ENCODE measurements at places on chromosomes 2 and 18.

DNA sequence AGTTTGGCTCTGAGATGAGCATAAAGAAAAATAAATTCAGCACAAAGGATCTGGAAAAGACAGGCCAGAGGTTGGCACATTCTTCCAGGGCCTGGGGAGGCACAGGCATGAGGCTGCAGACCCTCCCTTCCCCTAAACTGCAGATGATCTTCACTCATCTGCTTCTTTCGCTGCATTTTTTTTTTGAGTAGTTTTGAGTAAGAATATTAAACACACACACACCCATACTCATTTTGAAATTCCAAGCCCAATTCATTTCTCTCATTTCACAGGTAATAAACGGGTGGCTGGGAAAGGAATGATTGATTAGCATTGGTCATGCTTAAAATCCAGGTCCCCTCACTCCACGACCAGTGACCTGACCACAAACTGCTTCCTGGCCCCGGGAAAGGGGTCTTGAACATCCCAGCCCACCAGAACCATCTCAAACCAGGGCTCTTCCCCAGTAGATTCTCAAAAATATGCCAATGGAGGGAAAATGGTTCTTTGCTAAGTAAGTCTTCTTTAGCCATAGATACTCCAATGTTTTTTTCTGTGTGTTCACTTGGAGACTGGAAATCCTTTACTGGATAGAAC is 219.6 kb downstream of the ANAPC1 start:
- no peak for DNase-seq

DNA sequence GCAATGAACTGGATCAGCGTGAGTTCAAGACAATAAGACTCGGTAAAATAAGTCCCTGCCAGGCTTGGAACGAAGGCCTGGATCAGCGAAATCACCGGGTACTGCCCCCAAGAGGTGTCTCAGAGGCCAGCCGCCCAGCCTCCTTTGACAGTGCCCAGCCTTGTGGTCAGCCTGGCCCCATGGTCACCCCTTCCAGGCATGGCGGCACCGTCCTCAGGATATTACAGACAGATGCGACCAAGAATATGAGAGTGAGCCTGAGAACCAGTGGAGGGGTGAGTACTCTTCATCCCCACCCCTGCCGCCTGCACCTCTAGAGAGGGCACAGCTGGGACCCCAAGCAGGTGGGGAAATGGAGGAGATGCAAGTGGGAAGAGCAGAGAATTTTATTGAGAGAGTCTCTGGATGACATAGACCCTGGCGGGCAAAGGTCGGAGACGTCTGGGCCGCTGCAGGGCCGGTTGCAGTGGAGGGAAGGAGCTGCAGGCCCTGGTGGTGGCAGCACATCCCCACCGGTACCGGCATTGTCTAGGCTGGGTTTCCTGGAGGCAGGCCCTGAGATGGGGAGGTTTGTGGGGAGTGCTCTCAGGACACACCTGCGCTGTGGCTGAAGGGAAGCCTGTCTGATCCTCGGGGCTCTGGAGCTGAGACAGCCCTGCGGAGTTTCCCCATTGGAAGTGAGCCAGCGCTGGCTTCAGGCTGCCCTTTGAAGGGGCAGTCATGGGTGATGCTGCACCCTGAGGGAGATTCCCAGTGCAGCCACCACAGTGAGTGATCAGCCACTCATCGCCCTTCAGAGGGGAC is 190.0 kb downstream of the SEPTIN10 start:
- no peak for DNase-seq

DNA sequence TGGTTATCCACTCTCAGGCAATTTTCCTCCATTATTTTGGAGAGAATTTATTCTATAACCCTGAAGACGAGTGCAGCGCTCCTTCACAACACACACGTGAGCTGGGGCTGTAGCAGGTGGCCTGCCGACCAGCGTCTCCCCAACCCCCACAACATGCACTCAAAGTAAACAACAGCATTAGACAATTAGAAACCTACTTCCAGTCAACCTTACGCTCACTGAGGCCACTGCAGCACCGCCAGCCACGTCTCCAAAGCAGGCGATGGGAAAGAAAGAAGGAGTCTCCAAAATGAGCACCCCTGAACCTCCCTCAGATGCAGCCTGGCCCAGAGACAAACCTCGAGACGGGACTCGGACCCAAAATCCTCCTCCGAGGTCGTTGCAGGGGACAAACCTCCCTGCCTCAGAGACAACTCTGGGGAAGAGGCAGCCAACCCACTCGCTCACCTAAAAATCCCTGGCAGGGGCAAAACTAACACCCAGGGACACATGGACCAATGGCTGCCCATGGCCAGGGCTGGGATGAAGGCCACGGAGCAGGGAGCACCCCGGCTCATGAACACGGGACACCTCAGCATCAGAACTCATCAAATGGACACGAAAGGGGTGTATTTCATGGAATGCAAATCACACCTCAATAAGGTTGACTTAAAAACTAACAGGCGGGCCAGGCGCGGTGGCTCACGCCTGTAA is 2.6 kb downstream of the SLC66A2 start:
- no peak for DNase-seq

GRCh38 chr2:160227293-160227915 is 27.3 kb upstream of the ITGB6 start:
- DNase-seq, result no peak

Measured in left ventricle myocardium superior (tissue), 1 donor.